Hematopoietic multipotent progenitor cell treated with erythropoietin and hydrocortisone succinate and interleukin-3 and kit ligand, for 15 days (in vitro differentiated cells): ENCODE measurements at places on chromosomes 4 and X.
A peak's percentile ranks its signal among the peaks of the same experiment; 100 is the strongest.

- no peak for DNase-seq
Observed at GRCh38 chr4:8391972-8392371, 48.6 kb downstream of the ACOX3 start.

- no peak for DNase-seq
Observed at GRCh38 chrX:66654411-66654810, 15.5 kb upstream of the EDA2R start.

- DNase-seq = no peak
Observed at GRCh38 chrX:2974961-2975360, 31.4 kb upstream of the ARSH start.

- DNase-seq = no peak
Observed at GRCh38 chr4:113116414-113117357, 67.2 kb downstream of the ANK2 start.

DNA sequence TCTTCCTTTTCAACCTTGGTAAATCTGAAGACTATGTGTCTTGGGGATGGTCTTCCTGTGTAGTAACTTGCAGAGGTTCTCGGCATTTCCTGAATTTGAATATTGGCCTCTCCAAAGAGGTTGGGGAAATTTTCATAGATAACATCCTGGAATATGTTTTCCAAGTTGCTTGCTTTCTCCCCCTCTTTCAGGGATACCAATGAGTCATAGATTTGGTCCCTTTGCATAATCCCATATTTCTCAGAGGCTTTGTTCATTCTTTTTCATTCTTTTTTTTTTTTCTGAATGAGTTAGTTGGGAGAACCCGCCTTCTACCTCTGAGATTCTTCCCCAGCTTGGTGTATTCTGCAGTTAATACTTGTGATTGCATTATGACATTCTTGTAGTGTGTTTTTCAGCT, 549.2 kb upstream of the AMOT start:
- DNase-seq = no peak

- DNase-seq = no peak
Observed at GRCh38 chr4:151669990-151670389, 90.8 kb downstream of the GATB start.

DNA sequence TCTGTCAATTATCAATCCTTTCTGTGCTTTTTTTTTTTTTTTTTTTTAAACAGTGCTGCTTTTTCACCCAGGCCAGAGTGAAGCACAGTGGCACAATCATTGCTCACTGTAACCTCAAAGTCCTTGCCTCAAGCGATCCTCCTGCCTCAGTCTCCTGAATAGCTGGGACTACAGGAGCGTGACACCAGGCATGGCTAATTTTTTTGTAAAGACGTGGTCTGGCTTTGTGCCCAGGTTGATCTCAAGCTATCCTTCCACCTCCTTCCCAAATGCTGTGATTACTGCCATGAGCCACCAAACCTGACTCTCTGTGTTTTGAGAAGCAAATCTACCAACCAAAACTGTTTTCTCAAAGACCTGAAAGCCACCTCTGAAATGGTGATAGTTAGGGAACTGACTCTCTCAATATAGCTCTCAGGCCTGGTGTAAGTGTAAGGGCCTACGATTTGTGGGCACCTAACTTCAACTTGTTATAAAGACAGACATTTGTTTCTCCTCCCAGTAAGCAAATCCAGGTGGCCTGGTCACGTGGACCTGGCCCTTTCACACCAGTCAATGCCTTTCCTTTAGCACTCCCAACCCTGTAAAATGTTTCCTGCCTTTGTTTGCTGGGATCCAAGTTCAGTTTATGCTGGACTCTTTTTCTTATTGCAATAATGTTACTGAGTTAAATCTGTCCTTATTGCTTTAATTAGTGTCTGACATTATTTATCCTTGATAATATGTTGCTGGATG, 2015.9 kb downstream of the PCDH7 start:
- DNase-seq = no peak

GRCh38 chr4:186449954-186450353, 105.4 kb downstream of the MTNR1A start:
- no peak for DNase-seq

DNA sequence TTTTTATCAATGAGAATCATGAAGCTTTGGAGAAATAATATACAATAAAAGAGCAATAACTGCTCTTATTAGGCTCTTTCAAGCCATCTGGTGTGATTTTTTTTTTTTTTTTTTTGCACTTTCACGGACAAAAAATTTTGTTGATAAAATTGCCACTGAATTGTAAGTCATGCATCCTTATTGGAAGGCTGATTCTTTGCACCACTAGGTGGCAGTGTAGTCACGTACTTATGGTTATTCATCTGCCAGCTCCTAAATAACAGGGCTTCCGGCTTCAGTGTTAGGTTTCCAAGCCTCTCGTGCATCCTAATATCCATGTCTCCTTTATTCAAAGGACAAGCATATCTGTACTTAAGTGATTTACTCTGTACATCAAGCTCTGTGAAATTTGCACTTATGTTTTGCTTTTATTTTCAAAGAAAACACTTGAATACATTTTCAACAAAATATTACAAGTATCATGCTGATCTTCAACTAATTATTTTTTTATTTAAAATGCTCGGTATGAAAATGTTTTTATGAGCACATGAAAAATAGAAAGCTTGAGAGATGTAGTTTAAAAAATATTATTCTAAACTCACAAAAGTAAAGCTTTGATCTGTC, 1578.3 kb upstream of the TENM3 start:
- peak; percentile 51 for DNase-seq

GRCh38 chrX:118420462-118420861, 74.6 kb downstream of the WDR44 start:
- no peak for DNase-seq

- DNase-seq = no peak
Observed at GRCh38 chr4:57640391-57641100, 530.4 kb upstream of the IGFBP7 start.

DNA sequence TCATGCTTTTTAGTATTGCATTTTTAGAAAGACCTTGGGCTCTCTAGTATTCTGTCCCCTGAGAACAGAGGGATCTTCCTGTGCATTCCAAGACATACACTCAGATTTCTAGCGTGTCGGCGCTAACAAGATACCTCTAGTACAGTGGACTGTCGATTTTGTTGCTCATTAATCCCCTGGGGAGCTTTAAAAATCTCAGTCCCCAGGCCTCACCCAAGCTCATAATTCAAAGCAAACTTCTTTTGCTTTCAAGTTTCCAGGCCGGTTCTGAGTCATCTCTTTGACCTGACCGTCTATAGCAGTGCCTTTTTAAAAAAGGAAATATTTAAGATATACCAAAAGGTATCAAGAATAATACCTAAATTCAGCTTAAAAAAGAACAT, 137.0 kb downstream of the AMMECR1 start:
- DNase-seq = no peak

GRCh38 chrX:109384699-109385098, 97.2 kb downstream of the GUCY2F start:
- no peak for DNase-seq

DNA sequence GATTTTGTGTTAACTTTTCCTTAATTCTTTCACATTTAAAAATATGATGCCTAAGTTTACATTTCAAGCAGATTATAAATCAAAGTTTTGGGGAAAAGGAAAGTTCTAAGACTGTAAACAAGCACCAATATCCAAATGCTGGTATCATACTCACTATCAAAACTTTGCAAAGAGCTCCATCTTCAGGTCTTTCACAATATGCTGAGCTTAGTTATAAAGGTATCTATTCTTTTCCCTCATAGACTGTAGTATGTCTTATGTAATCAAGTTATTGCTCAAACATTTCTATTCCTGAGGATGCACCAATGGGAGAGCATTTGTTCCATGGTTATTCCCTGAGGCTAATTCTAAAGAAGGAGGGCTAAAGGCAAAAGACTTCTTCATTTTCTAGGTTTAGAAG, 207.9 kb upstream of the FAM241A start:
- no peak for DNase-seq

DNA sequence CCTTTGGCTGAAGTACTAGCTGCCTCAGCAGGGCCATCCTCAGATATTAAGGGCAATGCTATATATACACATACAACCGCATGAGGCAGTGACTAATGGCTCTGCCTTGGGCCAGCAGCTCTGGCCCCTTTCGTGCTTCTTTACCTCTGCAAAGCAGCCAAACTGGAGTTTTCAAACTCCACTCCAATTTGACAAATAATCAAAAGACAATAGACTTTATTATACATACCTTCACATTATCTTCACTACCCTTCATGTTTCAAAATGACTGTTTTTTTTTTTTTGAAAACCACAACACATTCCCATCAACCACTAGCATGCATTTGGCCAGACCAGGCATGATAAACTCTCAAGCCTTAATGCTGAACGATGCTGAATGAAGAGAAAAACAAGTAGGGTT, 187.7 kb downstream of the ENOX2 start:
- DNase-seq = no peak

DNA sequence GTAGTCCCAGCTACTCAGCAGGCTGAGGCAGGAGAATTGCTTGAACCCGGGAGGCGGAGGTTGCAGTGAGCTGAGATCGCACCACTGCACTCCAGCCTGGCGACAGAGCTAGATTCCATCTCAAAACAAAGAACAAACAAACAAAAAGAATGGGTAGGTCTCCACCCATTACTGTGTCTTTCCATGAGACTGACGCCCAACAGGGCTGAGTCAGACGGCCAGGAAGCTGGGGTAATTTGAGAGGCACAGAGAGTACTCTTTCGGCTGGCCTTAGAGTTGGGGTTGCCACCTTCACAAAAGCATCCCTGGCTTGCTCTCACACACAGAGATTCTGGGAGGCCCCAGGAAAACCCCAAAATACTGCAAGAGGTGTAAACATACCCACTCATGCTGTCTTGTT, 72.0 kb upstream of the DHRSX start:
- no peak for DNase-seq

DNA sequence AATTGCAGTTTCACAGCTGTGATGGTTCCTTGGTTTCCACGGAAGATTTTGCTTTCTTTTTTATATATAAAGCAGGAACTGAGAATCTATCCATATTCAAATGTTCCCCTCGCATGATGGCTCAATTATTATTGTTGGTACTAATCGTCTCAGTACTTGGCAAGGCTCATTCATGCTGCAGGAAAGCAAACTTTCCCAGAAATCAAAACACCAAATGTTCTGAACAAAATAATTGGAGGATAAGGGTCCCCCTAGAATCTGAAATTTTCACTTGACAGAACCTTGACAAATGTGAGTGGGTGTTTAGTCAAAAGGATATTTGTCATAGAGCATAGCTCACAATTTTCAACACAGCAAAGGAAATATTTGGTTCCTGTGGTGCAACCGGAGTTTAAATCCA, 1598.6 kb upstream of the PCDH7 start:
- DNase-seq = no peak

GRCh38 chrX:129797251-129797906, 17.6 kb downstream of the SASH3 start:
- DNase-seq = no peak

DNA sequence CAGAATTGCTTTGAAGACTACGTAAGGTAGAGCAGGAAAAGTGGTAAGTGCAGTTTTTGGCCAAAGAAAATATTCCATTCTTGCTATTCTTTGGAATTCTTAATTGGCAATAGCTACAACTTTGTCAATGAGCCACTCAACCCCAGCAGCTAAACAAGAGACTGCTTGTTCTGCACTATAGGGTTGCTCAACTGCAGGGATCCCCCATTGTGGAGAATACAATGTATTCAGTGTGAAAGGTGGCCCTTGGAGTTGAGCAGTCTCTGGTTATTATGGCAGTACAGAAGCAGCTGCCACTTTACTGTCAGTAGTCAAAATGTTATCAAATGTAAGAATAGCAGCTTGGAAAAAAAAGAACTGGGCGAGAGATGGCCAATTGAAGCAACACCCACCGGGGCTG, 808.7 kb downstream of the CENPC start:
- DNase-seq = no peak

DNA sequence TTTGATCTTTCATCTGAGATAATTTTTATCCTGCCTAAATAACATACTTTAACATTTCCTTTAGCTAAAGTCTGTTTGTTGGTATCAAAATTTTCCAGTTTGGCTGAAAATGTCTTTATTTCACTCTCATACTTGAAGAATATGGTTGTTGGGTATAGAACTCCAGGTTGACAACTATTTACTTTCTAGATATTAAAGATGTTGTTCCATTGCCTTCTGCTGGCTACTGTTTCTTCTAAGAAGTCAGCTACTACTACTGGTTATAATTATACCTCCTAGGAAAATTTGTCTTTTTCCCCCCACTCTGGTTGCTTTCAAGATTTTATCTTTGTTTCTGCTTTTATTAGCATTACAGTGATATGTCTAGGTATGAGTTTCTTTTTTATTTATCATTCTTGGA, 75.7 kb downstream of the SH3RF1 start:
- DNase-seq = no peak

DNA sequence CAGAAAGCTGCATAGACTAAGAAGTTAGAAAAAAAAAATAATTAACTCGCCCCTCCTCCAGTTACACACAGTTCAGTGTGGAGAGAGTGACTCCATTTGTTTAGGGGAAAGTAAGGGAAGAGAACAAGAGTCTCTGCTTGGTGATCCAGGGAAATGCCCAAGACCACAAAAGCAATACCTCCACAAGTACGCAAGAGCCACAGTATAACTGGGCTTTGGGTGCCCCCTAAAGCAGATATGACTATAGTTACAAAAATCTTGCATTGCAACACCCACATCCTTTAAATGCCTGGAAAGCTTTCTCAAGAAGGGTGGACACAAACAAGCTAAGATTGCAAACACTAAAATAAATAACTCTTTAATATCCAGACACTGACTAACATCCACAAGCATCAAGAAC, 164.2 kb upstream of the NRK start:
- DNase-seq = no peak

GRCh38 chrX:39815631-39816030, 282.1 kb downstream of the BCOR start:
- no peak for DNase-seq

- DNase-seq = no peak
Observed at GRCh38 chrX:48520455-48520854, 1.2 kb upstream of the EBP start.

DNA sequence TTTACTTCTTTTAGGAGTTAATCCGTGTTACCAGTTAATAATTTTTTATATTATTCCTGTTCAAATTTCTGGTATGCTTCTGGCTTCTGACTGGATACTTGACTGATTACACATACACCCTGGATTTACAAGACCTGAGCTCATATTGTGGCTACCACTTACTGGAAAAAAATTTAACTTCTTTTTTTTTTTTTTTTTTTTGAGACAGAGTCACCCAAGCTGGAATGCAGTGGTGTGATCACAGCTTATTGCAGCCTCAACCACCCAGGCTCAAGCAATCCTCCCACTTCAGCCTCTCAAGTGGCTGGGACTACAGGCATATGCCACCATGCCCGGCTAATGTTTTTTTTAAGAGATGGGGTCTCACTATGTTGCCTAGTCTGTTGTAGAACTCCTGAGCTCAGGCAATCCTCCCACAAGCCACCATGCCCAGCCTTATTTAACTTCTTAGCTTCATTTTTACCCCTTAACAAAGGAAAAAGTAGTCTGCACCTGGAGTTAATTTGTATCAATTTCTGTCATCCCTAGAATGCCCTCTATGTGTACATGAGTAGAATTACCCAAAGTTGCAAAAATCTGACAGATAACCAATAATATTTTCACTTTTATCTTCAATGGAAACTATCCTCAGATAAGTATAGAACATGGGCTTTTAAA, 50.3 kb downstream of the TMEM165 start:
- no peak for DNase-seq

GRCh38 chr4:73744203-73744602, 3.8 kb downstream of the CXCL8 start:
- DNase-seq = no peak
